ENCODE measurements at places on chromosomes 3 and 15.
A peak's percentile ranks its signal among the peaks of the same experiment; 100 is the strongest.

DNA sequence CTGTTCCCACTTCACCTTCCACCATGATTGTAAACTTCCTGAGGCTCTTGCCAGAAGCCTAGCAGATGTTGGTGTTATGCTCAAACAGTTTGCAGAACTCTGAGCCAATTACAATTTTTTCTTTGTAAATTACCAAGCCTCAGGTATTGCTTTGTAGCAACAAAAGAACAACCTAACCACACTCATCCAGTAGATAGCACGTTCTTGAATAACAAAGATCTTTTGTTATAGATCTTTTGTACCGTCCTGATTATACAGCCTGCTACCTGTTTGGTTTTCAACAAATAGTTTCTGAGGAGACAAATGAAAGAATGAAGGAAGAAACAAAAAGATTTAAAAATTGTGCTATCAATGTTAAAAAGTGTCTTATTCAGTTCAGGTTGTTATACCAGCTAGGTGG is 474.7 kb upstream of the ALCAM start:
- DNase-seq: no peak

DNA sequence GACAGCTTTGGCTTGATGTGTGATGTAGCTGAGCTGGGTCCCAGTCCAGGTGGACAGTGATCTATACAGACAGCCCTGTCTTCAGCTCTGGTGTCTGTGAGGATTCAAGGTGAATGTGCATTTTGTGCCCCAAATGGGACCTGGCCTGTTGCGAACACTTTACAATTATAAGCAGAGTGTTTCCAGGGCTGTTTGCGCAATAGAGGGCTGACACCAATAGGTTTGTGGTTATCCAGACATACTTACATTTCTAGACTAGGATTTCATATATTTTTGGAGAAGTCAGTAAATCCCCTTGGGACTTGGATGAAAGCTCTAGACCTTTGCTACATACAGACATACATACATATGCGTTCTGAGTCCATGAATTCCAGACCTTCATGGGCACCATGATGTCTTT is 4.2 kb upstream of the TATDN2 start:
- no peak for DNase-seq

DNA sequence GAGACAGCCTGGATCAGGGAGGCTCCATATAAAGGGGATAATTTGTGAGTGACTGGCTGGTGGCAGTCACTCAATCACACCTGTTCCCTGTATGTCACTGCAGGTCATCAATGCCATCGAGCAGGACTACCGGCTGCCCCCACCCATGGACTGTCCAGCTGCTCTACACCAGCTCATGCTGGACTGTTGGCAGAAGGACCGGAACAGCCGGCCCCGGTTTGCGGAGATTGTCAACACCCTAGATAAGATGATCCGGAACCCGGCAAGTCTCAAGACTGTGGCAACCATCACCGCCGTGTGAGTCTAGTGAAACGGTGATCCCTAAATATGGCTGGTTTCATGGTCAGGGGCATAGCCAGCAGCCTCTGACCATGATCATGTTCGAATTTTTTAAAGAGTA is 453.2 kb downstream of the EPHB1 start:
- DNase-seq: no peak

DNA sequence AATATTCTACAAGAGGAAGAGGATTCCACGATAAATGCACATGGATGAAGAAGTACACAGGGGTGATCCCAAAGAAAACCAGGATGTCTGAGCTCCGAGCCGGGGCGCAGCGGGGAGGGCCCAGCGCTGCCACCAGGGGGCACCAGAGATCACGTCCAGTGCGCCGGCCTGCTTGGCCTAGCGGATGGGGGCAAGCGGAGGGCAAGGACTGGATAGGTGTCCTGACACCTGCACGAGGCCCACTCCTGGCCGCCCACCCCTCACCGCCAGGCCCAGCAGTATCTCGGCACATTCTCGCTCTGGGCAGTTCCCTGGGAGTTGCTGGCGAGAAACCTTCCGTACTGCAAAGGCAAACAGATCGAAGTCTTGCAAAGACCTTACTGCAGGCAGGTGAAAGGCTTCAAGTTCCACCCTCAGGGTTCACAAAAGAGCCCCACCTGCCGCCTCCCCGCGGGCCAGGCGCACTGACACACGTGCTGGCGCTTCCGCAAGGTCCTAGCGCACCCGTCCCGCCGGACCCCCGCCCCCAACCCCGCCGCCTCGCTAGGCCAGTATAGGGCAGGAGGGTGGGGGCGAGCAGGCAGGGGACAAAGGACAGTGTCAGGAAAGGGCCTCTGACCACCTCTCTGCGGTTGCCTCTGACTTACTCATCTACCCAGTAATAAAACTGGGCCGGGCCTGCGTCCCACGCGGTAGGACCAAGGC is 3.3 kb downstream of the ANKRD63 start:
- peak; percentile 81 for DNase-seq

- DNase-seq: no peak
Measured at GRCh38 chr3:17874636-17875035, 132.2 kb upstream of the TBC1D5 start.

- no peak for DNase-seq
Measured at GRCh38 chr15:93179072-93179471, 90.1 kb upstream of the RGMA start.

DNA sequence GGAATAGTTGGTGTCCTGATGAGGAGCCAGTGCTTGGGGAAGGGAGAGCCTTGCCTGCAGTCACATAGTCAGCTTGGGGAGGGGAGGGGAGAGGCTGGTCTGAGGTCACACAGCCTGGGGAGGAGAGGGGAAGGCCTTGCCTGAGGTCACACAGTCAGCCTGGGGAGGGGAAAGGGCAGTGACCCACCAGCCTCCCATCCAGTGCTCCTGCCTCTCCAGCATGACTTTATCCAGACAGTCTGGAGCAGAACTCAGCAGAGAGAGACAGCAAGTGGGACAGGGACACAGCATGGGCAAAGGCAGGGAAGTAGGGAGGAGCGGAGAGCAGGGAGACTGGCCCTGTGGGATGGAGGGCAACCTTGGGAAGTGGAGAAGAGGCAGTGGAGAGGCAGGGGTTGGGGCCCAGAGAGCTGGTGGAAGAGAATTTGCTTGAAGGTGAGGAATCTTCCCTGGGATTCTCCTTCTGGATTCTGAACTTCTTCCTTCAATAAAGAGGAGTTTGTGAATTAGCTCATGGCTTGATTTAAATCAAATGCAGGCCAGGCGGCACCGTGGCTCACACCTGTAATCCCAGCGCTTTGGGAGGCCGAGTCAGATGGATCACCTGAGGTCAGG is 64.5 kb downstream of the CORO2B start:
- no peak for DNase-seq

DNA sequence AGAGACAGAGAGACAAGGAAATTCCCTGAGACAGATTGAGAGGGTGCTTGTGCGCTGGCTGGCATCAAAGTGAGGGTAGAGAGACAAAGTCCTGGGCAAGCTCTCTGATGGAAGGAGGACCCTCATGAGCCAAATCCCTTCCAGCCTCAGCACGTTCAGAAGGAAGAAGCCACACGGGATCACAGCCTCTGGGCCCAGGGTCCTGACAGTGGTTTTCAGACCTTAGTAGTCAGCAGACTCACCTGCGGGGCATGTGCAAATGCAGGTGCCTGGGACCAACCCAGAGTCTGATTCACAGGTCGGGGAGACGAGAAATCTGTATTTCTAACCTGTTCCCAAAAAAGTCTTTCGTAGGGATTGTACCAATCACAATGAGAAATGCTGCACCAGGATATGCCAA is 15.2 kb upstream of the KY start:
- no peak for DNase-seq

- DNase-seq: peak; percentile 83
Measured at GRCh38 chr3:84959470-84960271, 882 bp downstream of the CADM2 start.

DNA sequence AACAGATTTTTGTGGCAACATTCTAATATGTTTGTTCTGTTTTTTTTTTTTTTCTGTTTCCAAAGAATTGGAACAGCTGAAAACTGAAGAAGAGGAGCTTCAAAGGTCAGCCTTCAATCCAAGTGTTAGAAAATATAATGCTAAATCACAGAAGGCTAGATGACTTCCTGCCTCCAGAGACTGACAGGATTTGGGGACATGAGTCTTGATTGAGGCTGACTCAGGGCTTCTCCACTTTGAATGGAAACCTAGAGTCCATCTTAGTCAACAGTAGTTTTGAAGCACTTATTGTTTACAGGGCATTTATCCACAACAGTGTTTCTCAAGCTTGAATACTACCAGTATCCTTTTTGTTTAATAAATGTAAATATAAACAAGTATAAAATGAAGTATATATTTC is 44.5 kb upstream of the RAD51 start:
- DNase-seq: no peak

- DNase-seq: peak; percentile 48
Measured at GRCh38 chr15:100869151-100869999, 10.3 kb upstream of the ALDH1A3 start.

DNA sequence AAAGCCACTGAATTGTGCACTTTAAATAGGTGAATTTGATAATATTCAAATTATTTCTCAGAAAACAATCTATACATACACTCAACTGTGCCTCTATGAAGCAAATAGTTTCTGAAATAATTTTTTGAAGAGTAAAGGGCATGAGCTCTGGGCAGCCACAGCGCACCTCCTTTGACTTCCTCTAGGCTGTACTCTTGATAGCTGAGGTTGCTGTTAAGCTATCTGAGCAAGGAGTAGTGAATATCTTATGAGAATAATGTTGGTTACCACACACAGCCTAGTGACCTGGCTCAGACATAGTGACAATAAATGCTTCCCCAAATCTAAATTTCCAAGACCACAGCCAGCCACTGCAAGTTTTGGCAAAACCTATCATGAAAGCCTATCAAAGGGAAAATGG is 11.6 kb upstream of the SEC61A1 start:
- no peak for DNase-seq

- no peak for DNase-seq
Measured at GRCh38 chr3:4078903-4079302, 224.3 kb upstream of the SETMAR start.

- no peak for DNase-seq
Measured at GRCh38 chr3:184336547-184337398, 627 bp upstream of the FAM131A start.

- no peak for DNase-seq
Measured at GRCh38 chr3:143496191-143496590, 352.1 kb downstream of the SLC9A9 start.

DNA sequence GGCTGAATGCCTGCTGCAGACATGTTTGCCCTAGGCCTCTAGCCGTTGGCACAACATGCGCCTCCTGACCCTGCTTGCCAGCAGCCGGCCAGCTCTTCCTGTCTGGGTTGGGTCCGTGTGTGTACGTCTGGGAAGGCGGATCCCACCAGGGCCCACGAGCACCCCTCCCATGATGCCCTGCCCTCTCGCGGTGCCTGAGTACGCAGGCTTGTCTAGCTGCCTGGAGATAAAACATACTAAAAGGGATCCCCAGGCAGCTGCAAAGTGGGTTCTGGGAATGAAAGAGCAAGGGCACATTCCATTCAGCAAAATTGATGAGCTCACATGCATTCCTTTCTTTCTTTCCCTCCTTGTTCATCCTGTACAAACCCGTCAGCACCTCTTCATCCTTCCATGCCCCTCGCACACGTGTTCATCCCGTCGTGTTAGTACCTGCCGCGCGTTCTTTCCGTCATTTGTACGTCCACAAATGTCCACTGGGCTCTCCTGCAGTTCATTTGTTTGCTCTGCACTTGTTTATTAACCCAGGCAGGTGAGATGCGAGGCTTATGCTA is 74.3 kb downstream of the FBLN2 start:
- DNase-seq: peak; percentile 21

GRCh38 chr15:98442379-98442833 is 205.9 kb upstream of the IGF1R start:
- DNase-seq: peak; percentile 61

DNA sequence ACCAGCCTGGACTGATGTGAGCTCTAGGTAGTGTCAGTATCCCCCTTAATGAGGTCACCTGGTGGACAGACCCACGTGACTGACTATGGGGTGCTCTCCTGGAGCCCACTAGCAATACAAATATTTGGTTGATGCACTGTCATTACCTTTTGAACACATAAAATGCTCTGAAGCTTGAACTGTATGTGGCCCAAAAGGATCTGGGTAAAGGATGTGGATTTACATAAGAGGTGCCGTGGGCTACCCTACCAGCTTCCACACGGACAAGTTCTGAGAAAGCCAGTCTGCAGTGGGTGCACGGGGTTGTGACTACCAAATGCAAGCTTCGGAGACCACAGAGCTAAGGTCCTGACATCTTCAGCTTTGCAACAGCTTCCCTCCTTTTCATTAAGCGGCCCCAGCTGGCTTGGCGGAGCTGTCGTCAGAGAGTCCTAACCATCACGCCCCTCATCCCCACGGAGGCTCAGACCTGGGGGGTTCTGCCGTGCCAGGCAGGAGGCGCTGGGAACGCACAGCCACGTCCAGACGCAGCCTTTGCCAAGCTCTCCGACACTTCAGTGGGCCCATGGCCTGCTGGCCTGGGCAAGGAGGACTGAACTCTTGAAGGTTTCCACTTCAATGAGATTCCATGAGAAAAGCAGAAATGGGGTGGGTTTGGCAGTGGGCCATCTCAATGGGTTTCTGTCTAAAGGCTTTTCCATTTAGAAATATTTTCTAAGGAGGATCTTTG is 228.3 kb downstream of the ADAMTS17 start:
- DNase-seq: no peak

- no peak for DNase-seq
Measured at GRCh38 chr15:90862964-90863778, 5.2 kb upstream of the FURIN start.

GRCh38 chr15:87489456-87489855 is 767.1 kb downstream of the NTRK3 start:
- no peak for DNase-seq

DNA sequence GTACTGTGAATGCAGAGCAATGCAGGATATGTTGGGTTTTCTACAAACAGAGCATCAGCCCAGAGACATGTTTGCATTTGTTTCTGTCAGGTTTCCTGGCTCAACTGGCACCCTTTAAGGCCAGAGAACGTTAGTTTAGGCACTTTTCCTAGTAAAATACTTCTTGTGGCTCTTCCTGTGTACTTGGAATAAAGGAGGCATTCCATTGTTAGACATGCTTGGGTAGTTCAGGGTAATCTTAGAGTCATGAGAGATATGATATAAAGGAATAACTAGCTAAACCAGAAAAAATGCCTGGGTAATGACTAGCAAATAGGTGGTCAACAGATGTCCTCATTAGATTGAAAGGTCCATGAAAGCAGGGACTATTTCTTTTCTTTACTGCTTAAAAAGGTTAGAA is 60.4 kb upstream of the RBM5 start:
- DNase-seq: no peak

GRCh38 chr15:92937901-92938300 is 37.8 kb downstream of the CHD2 start:
- no peak for DNase-seq

DNA sequence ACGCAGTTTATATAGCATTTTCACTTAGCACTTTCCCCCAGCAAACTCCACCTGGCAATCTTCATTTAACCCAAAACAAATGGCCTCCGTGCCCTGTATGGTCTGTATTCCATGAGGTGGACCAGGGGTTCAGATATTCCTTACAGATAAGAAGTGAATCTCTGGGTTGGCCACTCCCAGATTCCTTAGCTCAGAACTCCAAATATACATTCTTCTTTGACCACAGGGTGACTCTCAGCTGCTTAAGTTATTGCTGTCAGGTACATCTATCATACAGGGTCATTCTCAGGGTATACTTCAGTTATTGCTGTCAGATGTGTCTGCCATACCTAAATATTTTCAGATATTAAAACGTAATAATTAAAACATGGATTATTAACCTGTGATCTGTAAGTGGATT is 229.8 kb downstream of the TBL1XR1 start:
- no peak for DNase-seq

- DNase-seq: no peak
Measured at GRCh38 chr3:71355862-71356261, 227.7 kb downstream of the FOXP1 start.
